ENCODE measurements at places on chromosomes 2 and 18. TPM values are rescaled to one million over a fixed set of nuclear protein-coding genes. Genes with fewer than 3 reads are reported as not detected.

OTOS gene
- not detected for total RNA-seq

KCNJ13 gene
- 0.20 TPM for total RNA-seq

GLI2 gene
- 0.45 TPM for total RNA-seq

ANO7 gene
- 1.8 TPM for total RNA-seq

SKA1 gene
- total RNA-seq: 0.20 TPM

AGAP1 gene
- 17.6 TPM for total RNA-seq

FAM161A gene
- total RNA-seq: 3.3 TPM

ALPI gene
- total RNA-seq: not detected

CNGA3 gene
- total RNA-seq: not detected

GRCh38 chr2:151553-152334, 105.4 kb upstream of the FAM110C start:
- peak; percentile 8 for DNase-seq

GRCh38 chr2:33433279-33434235, 42.9 kb upstream of the RASGRP3 start:
- no peak for DNase-seq

DNA sequence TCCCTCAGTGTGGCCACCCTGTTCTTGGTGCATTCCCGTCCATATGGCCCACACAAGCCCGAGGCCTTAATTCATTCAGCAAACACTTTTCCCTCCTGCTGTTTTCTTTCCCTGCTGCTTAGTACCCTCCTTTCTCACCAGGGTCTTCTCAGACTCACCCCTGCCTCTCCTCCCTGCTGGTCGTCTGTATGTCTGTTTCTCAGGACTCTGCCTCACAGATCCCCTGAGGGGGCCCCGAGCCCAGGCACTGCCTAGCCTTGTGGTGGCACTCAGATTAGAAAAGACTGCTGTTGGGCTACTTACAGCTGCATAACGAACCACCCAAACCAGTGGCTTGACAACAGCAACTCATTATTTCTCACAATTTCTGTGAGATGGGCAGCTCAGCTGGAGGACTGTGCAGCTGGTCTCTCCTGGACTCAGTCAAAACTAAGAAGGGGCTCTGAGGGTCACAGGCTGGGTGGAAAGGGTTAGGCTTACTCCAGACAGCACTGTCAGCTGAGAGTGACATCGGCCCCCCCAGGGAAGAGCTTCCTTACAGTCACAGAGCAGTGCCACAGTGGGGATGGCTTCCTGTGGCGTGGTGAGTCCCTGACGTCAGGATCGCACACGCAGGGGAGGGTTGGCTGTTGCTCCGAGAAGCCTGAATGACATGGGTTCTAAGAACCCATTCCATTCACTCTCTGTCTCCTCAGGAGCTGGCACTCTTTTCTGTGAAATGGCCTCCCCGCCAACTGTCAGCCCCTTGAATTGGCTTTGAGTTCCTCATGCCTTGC, 139.0 kb downstream of the UXS1 start:
- no peak for DNase-seq

DNA sequence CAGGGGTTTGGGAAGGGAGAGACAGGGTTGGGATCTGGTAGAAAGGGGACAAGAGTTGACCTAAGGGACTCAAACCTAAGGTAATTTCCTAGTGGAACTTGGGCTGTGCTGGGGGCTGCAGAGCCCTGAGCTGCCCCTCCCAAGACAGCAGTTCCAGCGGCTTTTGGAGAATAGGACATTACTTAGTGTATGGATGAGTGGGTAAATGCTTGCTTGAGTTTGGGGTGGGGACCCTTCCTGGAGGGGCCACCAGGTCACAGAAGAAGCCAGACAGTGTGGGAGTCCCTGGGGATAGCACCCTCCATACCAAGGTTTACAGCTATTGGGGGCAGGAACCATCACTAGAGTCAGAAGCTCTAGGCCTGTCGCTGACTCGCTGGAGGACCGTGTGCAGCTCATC, 111.5 kb downstream of the CAPN13 start:
- DNase-seq: no peak

GRCh38 chr18:39389800-39390379, 1824.3 kb upstream of the CELF4 start:
- DNase-seq: peak; percentile 7

DNA sequence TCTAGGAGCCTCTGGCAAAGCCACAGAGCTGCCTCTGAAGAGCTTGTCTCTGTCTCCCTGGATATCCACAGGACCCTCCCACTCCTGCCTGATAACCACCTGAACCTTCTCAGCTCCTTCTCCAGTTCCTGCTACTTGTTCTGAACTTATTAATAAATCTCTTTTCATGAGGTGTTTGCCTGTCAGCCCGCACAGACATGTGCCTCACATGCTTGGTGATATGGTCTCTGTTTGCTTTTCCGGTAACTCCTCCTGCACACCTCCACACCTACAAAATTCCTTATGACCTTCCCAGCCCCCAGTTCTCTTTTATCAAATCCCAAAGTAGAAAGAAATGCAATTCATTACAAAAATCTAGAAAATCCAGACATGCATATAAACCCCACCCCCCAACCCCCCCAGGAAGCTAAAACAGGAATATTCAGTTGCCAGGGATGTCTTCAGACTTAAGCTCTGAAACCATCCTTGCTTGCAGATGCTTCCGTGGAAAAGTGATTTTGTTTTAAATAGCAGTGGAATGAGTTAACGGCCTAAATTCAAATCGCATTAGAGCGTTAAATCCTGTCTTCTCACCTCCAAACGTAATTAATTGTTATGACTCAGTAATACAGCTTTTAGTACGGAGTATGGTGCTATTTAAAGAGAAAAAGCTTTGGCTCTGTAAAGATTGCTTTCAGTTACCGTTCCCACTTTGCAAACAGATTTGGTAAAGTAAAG, 2.1 kb upstream of the PID1 start:
- no peak for DNase-seq

DNA sequence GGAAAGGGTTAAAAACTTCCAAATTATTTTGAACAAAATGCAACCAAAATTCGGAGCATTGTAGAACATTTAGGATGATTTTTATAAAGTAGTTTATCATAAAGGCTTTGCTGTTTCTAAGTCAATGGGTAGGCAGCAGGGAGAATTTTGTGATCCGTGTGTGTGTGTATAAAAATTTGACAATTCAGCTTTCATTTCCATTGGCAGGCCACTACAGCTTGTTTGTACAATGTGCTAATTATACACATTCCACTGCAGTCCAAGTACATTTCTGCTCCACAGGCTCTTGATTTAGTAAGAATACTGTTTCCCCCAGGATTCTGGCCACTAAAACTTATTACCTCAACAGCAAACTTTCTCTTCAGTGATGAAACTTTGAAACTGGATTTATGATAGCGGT, 71.8 kb upstream of the LTBP1 start:
- no peak for DNase-seq

DNA sequence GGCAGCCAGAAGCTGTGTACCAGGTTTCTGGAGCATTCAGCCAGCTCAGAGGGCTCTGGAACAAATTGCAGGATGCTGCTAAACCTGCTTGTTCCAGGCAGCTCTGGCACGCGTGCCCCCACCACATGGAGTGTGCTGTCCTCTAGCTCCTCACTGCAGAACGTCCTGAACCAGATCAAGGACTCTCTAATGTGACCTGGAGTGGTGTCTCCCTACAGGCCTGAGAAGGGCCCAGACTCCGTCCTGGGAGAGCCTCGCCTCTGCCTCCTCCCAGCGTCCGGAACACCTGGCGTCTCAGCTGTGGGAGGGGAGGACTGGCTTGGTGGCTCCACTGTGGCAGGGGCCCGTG, 115.6 kb upstream of the GPC1 start:
- DNase-seq: peak; percentile 29

- no peak for DNase-seq
Measured at GRCh38 chr2:234968631-234969305, 17.0 kb downstream of the SH3BP4 start.

DNA sequence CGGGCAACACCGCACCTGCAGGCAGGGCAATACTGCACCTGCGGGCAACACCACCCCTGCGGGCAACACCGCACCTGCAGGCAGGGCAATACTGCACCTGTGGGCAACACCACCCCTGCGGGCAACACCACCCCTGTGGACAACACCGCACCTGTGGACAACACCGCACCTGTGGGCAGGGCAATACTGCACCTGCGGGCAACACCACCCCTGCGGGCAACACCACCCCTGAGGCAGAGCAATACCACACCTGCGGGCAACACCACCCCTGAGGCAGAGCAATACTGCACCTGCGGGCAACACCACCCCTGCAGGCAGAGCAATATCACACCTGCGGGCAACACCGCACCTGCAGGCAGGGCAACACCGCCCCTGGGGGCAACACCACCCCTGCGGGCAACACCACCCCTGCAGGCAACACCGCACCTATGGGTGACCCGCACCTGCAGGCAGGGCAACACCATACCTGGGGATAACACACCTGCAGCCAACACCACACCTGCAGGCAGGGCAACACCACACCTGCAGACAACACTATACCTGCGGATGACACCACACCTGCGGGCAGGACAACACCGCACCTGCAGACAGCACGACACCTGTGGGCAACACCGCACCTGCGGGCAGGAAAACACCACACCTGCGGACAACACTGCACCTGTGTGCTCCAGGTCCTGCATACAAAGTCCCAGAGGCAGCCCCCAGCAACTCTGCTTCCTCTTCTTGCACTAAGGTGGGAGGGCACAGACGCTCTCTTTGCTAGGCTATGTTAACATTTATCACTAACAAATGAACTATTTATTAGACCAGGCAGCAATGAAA, 57.7 kb downstream of the EIPR1 start:
- no peak for DNase-seq

DNA sequence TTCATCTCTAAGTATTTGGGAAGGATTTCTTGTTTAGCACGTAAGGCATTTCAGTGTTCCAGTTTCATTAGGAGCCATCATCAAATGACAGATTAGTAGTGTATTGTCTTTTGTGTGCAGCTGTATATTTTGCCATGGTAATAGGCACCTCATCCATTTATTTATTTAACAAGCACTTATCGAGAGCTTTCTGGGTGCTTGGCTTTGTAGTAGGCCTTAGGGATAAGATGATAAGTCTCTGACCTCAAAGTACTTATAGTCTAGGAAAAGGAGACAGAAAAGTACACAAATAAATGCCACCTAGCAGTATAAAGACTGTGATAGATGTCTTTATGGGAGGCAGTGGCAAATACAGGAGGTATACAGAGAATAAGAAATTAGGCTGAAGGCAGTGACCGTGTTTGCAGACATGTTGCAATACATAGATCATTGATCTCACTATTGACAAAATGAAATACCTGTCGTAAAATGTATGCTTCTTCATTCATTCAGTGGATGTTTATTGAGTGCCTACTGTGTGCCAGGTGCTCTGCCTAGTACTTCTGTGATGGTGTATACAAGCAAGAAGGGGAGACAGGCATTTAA, 265.9 kb downstream of the SETBP1 start:
- DNase-seq: no peak

- DNase-seq: peak; percentile 83
Measured at GRCh38 chr2:151560289-151560688, 150.6 kb downstream of the RIF1 start.

GRCh38 chr2:213238753-213239495, 45.3 kb upstream of the SPAG16 start:
- peak; percentile 93 for DNase-seq

DNA sequence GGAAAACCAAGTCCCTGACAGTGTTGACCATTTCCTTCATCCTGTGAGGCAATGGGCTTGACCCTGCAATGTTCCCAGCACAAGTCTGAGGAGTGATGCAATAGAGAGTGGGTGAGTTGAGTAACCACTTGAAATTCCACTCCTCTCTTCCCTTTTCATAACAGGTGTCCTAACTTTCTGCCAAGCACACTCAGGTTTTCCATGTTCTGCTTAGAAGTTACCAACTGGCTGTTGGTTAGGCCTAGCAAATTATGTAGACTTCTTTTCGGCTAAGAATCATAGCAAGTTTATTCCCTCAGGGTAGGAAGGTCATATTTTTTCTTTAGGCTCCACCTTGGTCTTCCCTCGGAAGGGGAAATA, 11.5 kb downstream of the GNLY start:
- peak; percentile 100 for DNase-seq

DNA sequence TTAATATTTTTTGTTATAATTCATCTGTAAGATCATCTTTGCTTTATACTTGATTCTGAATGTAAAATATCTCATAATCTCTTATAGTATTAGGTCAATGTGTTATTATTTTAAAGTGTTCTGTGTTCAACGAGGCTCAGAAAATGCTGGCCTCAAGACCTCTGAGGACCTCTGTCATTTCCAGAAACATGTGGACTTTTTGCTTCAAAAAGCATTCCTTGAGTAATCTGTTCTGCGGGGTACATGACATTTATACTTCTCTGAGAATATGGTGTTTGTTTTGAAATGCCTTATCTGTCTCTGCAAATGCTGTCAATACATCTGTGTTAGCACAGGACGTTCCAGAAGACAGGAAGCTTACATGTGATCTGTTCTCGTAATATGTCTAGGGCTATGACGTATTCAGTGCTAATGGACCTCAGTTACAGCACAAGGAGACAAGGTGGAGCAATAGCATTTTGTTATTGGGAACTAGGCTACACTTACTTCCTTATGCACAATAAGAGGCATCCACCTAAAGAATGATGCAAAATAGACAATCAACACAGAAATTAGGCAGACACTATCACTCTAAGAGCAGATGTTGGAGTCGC, 37.6 kb upstream of the IL1RL1 start:
- DNase-seq: no peak

DNA sequence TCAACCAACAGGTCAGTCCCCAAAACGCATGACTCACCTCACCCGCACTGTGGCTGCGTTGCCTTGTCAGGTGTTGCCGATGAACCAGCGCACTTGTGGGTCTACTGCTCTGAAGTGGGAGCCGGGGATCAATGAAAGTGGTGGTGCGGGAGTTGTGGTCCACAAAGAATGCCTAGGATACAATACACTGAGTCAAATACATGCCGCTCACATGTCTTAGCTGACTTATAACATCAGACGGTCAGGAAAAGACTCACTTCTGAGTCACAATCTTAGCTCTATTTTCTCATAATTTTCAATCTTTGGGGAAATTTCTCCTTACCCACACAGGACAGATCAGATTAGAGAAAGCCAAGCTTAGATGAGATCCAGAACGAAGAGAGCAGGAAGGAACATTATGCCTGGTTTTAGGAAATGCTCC, 107.1 kb upstream of the STK17B start:
- DNase-seq: no peak

DNA sequence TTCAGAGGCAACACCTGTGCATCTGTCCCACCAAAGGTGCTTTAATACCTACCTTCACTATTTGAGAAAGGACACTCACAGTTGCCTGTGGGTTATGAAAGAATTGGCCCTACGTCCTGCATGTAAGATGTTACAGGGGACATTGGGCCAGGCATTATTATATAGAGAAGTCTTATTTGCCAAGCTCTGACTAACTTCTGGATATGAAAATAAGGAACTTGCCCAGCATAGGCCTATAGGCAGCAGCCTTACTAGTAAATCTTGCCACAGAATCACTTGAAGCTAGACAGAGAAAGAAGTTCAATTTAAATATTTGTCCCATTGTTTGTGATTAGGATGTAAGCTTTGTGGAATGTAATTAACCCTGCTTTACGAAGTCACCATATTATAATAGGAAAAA, 41.7 kb downstream of the NLRC4 start:
- DNase-seq: no peak

- no peak for DNase-seq
Measured at GRCh38 chr18:34018336-34018735, 206.4 kb downstream of the NOL4 start.

All from renal cortical epithelial cell (primary cell).